ENCODE measurements at places on chromosomes 4 and X.
A peak's percentile ranks its signal among the peaks of the same experiment; 100 is the strongest.

DNA sequence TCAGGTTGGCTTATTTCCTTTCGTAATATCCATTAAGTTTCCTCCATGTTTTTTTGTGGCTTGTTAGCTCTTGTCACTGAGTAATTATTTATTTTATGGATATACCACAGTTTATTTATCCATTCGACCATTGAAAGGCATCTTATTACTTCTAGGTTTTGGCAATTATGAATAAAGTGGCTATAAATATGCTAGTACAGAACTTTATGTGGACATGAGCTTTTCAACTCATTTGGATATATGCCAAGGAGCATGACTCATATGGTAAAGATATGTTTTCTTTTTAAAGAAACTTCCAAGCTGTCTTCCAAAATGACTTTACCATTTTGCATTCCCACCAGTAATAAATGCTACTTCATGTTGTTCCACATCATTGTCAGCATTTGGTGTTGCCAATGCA, 803.6 kb downstream of the GLUD2 start:
- peak; percentile 6 for DNase-seq

DNA sequence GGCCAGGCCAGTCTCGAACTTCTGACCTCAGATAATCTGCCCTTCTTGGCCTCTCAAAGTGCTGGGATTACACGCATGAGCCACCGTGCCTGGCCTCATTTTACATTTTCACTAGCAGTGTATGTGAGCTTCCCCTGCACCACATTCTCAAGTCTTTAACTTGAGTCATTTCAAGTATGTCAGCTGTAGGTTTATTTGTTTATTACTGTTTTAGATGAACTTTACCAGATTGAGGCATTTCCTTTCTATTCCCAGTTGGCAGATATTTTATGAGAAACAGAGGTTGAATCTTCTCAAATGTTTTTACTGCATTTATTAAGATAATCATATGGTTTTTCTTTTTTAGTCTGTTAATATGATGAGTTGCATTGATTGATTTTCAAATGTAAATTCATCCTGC, 114.6 kb upstream of the SH3RF1 start:
- no peak for DNase-seq

DNA sequence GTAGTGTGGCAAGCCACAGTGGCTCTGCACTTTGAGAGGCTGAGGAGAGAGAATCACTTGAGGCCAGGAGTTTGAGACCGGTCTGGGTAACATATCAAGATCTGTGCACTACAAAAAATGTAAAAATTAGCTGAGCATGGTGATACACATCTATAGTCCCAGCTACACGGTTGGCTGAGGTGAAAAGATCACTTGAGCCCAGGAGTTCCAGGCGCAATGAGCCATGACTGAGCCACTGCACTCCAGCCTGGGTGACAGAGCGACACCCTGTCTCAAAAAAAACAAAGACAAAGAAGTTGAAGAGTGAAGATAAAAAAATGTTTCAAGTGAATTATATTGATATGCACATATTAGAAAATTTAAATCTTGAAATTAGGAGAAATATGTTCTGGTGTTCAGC, 46.3 kb downstream of the SULT1B1 start:
- no peak for DNase-seq

- peak; percentile 60 for DNase-seq
Observed at GRCh38 chrX:146433771-146434170, 375.8 kb upstream of the CXorf51B start.
